ENCODE measurements at places on chromosomes 4 and X. TPM values are rescaled to one million over a fixed set of nuclear protein-coding genes. Genes with fewer than 3 reads are reported as not detected.

Gene CSN1S1
- total RNA-seq = not detected

Gene DAPP1
- total RNA-seq = not detected

Gene NLGN3
- total RNA-seq = 1.1 TPM

Gene SHOX
- not detected for total RNA-seq

Gene TKTL1
- not detected for total RNA-seq

Gene NEXMIF
- 0.12 TPM for total RNA-seq

Gene ALPK1
- 1.9 TPM for total RNA-seq

Gene GPR143
- total RNA-seq = 0.30 TPM

Gene CYLC1
- not detected for total RNA-seq

Gene PLP1
- total RNA-seq = not detected

Gene ARHGAP36
- not detected for total RNA-seq

Gene TRMT10A
- 3.7 TPM for total RNA-seq

Gene GNRHR
- not detected for total RNA-seq
